ENCODE measurements at places on chromosomes 1 and 21.
A peak's percentile ranks its signal among the peaks of the same experiment; 100 is the strongest.

- DNase-seq: no peak
Measured at GRCh38 chr1:211247921-211248320, 11.2 kb upstream of the RCOR3 start.

- no peak for DNase-seq
Measured at GRCh38 chr1:24865168-24865567, 64.9 kb downstream of the RUNX3 start.

GRCh38 chr1:202709276-202710041 is 795 bp downstream of the SYT2 start:
- no peak for DNase-seq

DNA sequence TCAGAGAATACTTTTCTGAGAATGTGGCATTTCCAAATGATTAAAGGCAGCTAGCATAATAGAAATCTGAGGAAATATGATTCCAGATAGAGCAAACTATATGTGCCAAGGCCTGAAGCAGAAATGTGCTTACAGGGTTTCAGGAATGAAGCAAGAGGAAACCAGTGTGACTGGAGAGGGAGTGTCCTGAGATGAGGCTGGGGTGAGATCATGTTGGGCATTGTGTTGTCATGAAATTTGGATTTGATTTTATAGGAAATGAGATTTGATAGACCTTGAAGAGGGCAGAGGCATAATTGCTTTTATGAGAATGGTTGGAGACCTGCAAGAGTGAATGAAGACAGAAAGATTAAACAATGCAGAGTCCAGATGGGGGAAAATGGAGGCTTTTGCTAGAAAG is 338.1 kb upstream of the SNX7 start:
- peak; percentile 46 for DNase-seq

GRCh38 chr1:45009296-45009865 is 1.7 kb downstream of the HECTD3 start:
- DNase-seq: no peak
